Dorsolateral prefrontal cortex (tissue), 122 donors: ENCODE measurements at places on chromosomes 5 and 9. TPM values are rescaled to one million over a fixed set of nuclear protein-coding genes. Genes with fewer than 3 reads are reported as not detected.

The PCDHB9 gene
- 9.7 TPM for total RNA-seq

The LEAP2 gene
- total RNA-seq, result 2.6 TPM

The GPX3 gene
- total RNA-seq, result 40.9 TPM

The DOCK2 gene
- 8.3 TPM for total RNA-seq

The RGS3 gene
- 68.0 TPM for total RNA-seq

The PRRX2 gene
- total RNA-seq, result 1.2 TPM

The ZNF474 gene
- 1.2 TPM for total RNA-seq

The FBLL1 gene
- total RNA-seq, result 16.3 TPM

The RORB gene
- total RNA-seq, result 52.6 TPM

The ECPAS gene
- total RNA-seq, result 112 TPM

The ASPN gene
- total RNA-seq, result 0.31 TPM

The SH3TC2 gene
- total RNA-seq, result 9.0 TPM

The HEMGN gene
- total RNA-seq, result 0.28 TPM

The PPP3R2 gene
- total RNA-seq, result 1.7 TPM

The C5orf46 gene
- total RNA-seq, result not detected
